ENCODE measurements at places on chromosomes 1 and 21. TPM values are rescaled to one million over a fixed set of nuclear protein-coding genes. Genes with fewer than 3 reads are reported as not detected.

Gene MYBPH
- polyA plus RNA-seq, result 0.23 TPM

Gene CCDC185
- polyA plus RNA-seq, result 0.12 TPM

Gene ERG
- polyA plus RNA-seq, result 19.8 TPM

Gene CD5L
- polyA plus RNA-seq, result not detected

GRCh38 chr1:13699936-13700520 is at the start of gene PRDM2:
Gene PRDM2 (plus strand): TSS chr1:13700188. CDS start chr1:13715606, 15,418 bp downstream.
- DNase-seq, result no peak

DNA sequence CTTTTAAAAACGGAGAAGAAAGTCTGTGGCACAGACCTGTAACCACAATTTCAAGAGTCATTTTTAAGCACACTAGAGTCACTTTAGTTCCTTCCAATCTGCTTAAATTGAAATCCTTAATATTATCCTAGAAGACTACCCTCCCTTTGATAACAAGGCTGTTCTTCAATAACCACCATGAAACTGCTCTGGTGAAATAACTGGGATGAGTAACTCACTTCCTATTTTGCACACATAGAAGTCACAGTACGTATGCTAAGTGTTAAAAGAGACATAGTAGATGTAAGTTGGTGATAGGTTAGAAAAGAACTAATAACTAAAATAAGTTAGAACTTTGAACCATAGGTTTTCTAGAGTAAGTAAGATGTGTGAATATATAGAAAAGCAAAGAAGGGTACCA is 107.8 kb downstream of the NME7 start:
- DNase-seq, result no peak

GRCh38 chr1:229509576-229509975 is 1.4 kb upstream of the NUP133 start:
- no peak for DNase-seq

DNA sequence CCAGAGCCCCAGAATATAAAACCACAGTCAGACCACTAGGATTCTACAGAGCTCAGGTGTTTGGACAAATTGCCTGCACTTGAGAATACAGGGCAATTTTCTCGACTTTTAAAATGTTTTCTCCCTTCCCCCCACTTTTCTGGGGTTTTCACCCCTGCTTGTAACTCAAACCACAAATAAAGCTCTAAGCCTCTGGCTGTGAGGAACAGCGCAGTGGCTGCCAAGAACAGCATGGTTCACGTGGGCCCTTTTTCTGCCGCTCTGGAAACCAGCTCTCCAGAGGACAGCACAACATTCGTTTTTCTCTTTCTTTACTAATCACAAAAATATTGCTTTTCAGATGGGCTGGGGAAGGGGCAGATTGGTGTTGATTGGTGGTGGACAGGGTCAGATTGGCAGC is 102.2 kb upstream of the JUN start:
- no peak for DNase-seq
